ENCODE measurements at places on chromosomes 6 and 20.

GRCh38 chr6:2853769-2854395 is 12.2 kb upstream of the SERPINB1 start:
- DNase-seq: peak; percentile 71

DNA sequence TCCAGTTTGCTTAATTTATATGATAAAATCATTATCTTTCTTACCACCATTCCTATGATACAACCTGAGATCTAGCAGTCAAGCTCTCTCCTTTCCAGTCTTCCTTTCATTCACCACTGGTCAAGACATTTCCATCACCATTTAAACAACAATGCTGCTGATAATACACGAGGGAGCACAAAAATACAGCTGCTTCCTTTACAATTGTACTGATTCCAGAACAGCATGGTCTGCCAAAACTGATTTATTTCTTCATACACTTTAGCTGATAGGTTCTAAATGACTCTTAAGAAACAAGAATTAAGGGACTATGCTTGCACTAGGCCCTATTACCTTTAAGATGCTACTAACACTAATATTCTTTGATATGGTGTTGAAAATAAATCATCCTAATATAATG is 65.0 kb downstream of the EPM2A start:
- DNase-seq: no peak

DNA sequence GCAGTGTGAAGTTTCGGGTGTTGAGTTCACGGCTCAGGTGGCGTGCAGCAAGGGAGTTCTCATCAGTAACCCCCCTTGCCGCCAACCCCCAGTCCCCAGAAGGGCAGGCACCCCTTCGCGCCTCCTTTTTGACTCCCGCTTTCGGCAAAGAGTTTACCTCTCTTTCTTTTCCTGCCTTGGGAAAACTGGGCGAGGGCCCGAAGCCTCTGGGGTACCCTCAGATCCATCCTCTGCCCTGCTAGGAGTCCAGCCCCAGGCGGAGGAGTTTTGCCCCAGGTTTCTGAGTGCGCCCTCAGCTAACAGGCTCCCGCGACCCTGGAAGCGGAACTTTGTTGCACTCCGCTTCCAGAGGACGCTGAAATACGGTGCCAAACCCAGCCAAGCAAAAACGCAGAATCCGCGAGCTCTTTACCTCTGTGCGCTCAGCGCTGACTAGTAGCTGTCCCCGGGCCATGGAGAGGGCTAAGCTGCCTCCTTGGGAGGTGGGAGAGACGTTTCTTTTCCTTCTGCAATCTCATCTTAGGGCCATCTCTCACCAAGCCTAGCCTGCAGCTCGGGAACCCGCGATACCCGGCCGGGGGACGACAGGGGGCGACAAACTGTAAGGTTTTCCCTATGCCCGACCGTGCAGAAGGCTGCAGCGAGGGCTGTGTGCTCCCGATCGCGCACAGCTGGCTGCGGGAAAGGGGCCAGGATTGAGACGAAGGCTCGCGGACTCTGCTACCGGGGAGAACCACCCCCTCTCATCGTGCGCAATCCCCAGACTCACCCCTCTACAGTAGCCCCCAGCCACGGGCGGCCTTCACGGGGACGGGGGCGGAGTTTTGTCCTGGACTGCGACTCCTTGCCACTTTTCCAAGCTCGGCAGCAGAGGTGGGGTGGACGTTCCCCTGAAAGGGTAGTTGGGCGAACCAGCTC is 2.7 kb upstream of the PAX1 start:
- DNase-seq: peak; percentile 73

GRCh38 chr20:5354901-5355300 is 38.1 kb upstream of the PROKR2 start:
- no peak for DNase-seq

- peak; percentile 4 for DNase-seq
These were observed 10.3 kb upstream of the MTRF1L start for GRCh38 chr6:153012856-153013255.
